ENCODE measurements at places on chromosomes 2 and 18.

DNA sequence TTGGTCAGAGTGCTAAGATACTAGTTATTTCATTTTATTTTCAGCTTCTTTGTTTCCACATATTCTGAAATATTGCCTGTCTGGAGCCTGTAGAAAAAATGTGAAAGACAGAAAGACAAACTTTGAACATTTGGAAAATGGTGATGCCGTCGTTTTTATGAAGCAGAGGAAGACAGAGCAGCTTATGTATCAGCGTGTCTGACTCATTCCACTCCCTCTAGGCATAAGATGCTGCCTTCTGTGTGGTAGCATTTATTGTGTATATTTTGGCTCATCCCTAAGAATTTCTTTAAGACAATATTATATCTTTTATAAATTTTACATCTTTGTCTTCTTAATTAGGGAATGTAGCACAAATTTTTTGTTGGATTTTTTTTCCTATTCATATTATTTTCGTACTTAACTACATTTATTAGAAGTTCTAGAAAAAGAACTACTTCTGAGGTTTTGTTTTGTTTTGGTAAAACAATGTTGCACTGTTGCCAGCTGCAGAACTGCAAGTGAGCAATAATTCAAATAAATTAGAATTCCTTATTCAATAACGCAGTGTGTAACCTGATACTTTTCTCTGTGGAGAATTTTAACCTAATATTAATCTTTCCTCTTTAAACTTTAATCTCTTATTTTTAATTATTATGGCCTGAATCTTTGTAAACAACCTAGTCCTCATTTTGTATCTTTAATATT lies 300.4 kb downstream of the ZNF407 start:
- no peak for DNase-seq

DNA sequence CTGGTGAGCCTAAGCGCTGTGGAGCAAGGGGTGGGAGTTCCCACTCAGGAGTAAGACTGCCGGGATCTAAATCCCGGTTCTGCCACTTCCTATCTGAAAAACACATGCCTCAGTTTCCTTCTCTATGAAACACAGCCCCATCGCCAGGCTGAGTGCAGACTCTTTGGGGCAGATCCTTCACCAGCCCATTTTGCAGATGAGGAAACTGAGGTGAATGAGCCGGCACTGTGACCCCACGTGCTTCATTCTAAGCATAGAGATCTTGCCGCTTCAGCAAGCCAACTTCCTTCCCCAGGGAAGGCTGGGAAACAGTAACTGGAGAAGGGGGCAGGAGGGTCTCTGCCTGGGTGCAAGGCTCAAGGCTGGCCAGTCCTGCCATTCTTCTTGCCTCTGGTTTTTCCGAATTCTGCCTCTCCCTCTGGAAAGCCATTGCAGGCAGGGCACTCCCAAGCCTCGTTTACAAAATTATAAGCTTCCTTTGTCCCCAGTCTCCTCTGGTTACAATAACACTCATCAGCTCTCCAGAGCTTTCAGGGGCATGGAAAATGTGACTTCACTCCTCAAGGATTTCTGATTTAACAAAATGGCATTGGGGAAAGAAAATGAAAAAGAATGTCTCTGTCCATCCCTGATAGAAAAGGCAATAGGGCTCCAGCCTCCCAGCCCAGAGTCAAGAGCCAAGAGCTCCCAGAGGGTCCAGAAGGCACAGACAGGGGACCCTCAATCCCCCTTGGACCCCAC lies 249.2 kb downstream of the TNS1 start:
- DNase-seq: no peak

DNA sequence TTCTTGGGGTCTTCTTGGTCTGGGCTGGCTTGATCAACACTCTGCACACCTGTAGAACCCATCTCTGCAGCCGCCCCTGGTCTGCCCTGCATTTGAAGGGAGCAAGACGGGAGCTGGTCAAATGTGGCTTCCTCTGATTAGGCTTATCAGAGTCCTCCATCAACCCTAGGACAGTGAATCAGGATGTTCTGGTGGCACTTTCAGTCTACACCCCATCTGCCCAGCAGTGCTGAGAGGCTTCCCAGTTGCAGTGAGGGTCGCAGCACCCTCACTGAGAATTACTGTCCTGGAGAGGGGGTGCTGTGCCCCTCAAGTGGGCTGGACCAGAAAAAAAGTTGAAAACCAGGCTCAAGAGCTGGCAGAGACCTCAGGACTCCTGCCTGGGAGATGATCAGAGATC lies 152.9 kb downstream of the DYSF start:
- DNase-seq: no peak

GRCh38 chr2:176552501-176553135 lies 283.4 kb downstream of the MTX2 start:
- DNase-seq: no peak

DNA sequence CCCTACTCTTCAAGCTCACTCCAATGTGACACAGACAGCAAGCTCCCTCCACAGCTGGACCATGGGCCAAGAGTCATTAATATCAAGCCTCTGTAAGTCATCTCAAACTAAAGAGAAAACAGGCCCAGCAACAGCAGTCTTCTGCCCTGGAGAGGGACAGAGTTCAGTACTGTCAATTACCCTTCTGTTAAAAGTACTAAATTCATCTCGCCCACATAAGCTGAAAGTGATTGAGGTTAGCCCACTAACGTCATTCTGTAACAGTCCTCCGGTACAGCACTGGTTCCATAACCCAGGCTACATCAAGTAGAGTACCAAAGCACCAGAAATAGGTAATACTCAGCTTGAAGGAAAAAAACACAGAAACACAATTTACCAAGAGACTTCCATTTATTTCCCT lies 25.9 kb downstream of the THADA start:
- no peak for DNase-seq

DNA sequence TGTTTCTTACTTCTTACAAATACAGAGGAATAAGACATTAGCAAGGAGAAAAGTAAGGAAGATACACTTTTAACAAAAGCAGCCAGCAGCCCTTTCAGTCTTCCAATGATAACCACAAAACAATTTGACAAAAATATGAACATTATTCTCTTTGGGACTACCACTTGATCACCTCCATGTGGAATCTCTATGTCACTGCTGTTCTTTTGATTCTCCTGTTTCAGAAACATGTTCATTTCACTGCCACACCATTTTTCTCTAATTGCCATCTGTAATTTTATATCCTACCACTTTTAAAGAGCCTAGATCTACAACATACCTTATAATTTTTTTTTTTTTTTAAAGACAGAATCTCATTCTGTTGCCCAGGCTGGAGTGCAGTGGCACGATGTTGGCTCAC lies 10.9 kb downstream of the INO80D start:
- DNase-seq: no peak

- DNase-seq: no peak
Observed at GRCh38 chr18:13353084-13353823, 134.7 kb downstream of the LDLRAD4 start.
